CD4-positive, alpha-beta memory T cell (primary cell): ENCODE measurements at places on chromosomes 11 and 22. TPM values are rescaled to one million over a fixed set of nuclear protein-coding genes. Genes with fewer than 3 reads are reported as not detected.

The RBMXL2 gene
- total RNA-seq: not detected

The CARNS1 gene
- 3.3 TPM for total RNA-seq

The TRIM29 gene
- total RNA-seq: not detected

The CTSW gene
- total RNA-seq: 30.4 TPM

The OR51I1 gene
- total RNA-seq: not detected

The UCP3 gene
- total RNA-seq: 4.8 TPM

GRCh38 chr11:24949406-24949805, 452.6 kb downstream of the LUZP2 start:
- H3K4me1 ChIP-seq: no peaks in the 10 kb centered on the region
- no peak overlapping the region for H3K4me3 ChIP-seq
- no peaks in the 10 kb centered on the region for H3K27me3 ChIP-seq
- DNase-seq: no peak
- no peak overlapping the region for H3K27ac ChIP-seq

GRCh38 chr11:75813622-75814039, 1.4 kb upstream of the UVRAG start:
- H3K4me3 ChIP-seq: no peak overlapping the region
- no peak for DNase-seq
- H3K4me1 ChIP-seq: peaks cover 28% of the 10 kb centered on the region
- no peaks in the 10 kb centered on the region for H3K27me3 ChIP-seq

- DNase-seq: no peak
- H3K27ac ChIP-seq: no peak overlapping the region
- H3K36me3 ChIP-seq: no peaks in the 10 kb centered on the region
- H3K4me3 ChIP-seq: no peak overlapping the region
- no peaks in the 10 kb centered on the region for H3K27me3 ChIP-seq
- H3K4me1 ChIP-seq: no peaks in the 10 kb centered on the region
Observed at GRCh38 chr11:11582011-11582701, 39.6 kb downstream of the GALNT18 start.

GRCh38 chr11:61160487-61161189, 588 bp downstream of the VPS37C start:
- no peak for DNase-seq
- no peaks in the 10 kb centered on the region for H3K27me3 ChIP-seq
- H3K36me3 ChIP-seq: no peaks in the 10 kb centered on the region
- H3K4me3 ChIP-seq: peak overlapping the region; percentile 69

- H3K27ac ChIP-seq: no peak overlapping the region
- no peak for DNase-seq
- H3K36me3 ChIP-seq: no peaks in the 10 kb centered on the region
- H3K4me1 ChIP-seq: peaks cover 14% of the 10 kb centered on the region
- no peak overlapping the region for H3K4me3 ChIP-seq
Observed at GRCh38 chr11:123235656-123236261, 40.7 kb upstream of the CLMP start.

DNA sequence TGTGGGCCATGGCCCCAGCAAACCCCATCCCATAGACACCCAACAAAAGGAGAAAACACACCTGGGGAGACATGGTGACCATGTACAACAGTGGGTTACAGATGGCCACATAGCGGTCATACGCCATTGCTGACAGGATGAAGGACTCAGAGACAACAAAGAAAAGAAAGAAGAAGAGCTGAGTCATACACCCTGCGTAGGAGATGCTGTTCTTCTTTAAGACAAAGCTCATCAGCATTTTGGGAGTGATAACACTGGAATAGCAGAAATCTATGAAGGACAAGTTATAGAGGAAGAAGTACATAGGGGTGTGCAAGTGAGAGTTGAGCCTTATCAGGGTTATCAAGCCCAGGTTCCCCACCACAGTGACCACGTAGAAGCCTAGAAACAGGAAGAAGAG, 4.9 kb downstream of the OR8B8 start:
- H3K4me1 ChIP-seq: no peaks in the 10 kb centered on the region
- H3K27ac ChIP-seq: no peak overlapping the region
- H3K4me3 ChIP-seq: no peak overlapping the region
- no peaks in the 10 kb centered on the region for H3K27me3 ChIP-seq

DNA sequence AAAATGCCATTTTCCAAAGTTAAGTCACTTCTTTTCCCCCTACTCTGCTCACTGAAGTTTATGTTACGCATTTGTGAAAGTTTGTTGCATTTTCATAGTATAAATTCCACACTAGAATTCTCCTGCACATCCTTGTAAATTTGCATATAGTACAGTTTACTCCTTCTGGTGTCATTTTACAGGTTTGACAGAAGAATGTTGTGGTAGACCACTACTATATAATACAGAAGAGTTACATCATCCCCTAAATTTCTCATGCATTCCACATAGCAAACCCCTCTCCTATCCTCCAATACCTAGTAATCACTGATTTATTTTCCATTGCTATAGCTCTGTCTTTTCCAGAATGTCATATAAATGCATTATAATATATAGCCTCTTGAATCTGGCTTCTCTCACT, 64.5 kb downstream of the CCDC73 start:
- H3K4me3 ChIP-seq: no peak overlapping the region
- H3K27me3 ChIP-seq: no peaks in the 10 kb centered on the region
- no peak overlapping the region for H3K27ac ChIP-seq
- no peaks in the 10 kb centered on the region for H3K36me3 ChIP-seq
- no peak for DNase-seq

DNA sequence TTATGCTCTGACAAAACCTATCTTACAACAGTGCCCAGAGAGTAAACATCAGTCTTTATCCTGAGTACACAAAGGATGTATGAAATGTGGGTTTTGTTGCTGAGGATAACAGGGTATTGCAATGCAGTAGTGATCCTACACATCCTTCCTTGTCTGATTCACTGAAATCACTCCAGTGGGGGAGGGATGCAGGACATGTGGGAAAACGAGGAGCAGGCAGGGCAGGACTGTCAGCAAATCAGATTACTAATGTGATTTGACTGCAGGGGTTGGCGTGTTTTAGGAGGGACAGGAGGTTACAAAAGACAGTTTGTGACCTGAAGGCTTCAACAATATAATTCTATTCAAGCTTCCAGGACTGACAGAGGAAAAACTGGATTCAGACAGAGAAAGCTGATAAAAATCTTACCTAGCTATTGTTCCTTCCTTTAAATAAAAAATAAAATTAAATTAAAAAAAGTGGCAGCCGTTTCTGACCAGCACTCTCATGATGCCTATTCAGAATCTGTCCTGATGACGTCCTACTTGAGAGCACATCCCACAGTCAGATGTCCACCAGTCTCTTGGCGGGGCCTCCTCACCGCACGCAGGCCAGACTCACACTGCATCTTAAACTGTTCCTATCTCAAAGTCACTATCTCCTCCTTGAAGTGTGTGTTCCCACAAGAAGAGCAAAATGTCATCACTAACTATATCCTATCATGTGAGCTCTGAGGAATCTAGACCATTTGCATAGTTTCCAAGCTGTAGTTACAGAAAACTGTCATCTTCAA, 50.6 kb upstream of the MN1 start:
- H3K36me3 ChIP-seq: peaks cover 51% of the 10 kb centered on the region
- no peaks in the 10 kb centered on the region for H3K27me3 ChIP-seq
- H3K4me1 ChIP-seq: no peaks in the 10 kb centered on the region
- DNase-seq: no peak
- H3K4me3 ChIP-seq: no peak overlapping the region
- no peak overlapping the region for H3K27ac ChIP-seq

DNA sequence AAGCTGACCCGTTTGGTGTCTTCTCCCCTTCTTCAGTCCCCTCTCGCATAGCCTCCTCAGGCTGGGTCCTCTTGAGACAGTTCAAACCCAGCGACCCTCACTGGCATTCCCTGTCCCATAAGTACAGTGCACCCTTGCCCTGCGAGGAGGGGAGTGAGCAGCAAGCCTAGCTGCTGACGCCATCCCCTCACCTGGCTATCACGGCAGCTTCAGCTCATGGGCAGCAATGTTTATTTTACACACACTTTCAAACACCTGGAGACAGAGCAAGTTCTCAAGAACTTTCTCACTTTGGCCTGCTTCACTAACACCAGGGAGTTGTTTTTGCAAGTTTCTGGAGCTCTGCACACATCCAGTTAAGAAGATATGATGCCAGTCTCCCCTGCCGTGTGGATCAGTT, 189.6 kb upstream of the E2F8 start:
- H3K27ac ChIP-seq: no peak overlapping the region
- no peaks in the 10 kb centered on the region for H3K36me3 ChIP-seq
- H3K4me3 ChIP-seq: no peak overlapping the region

- H3K36me3 ChIP-seq: peaks cover 17% of the 10 kb centered on the region
- no peaks in the 10 kb centered on the region for H3K4me1 ChIP-seq
- H3K27ac ChIP-seq: no peak overlapping the region
- no peak for DNase-seq
Observed at GRCh38 chr11:8617063-8617462, 23.0 kb upstream of the STK33 start.

GRCh38 chr11:14587258-14587657, 56.3 kb upstream of the PDE3B start:
- no peak for DNase-seq
- no peaks in the 10 kb centered on the region for H3K27me3 ChIP-seq
- no peaks in the 10 kb centered on the region for H3K4me1 ChIP-seq
- H3K36me3 ChIP-seq: no peaks in the 10 kb centered on the region
- no peak overlapping the region for H3K4me3 ChIP-seq
- no peak overlapping the region for H3K27ac ChIP-seq

- DNase-seq: no peak
- no peaks in the 10 kb centered on the region for H3K36me3 ChIP-seq
- no peak overlapping the region for H3K4me3 ChIP-seq
- H3K27ac ChIP-seq: no peak overlapping the region
Observed at GRCh38 chr22:31739795-31740201, 10.1 kb downstream of the PRR14L start.

DNA sequence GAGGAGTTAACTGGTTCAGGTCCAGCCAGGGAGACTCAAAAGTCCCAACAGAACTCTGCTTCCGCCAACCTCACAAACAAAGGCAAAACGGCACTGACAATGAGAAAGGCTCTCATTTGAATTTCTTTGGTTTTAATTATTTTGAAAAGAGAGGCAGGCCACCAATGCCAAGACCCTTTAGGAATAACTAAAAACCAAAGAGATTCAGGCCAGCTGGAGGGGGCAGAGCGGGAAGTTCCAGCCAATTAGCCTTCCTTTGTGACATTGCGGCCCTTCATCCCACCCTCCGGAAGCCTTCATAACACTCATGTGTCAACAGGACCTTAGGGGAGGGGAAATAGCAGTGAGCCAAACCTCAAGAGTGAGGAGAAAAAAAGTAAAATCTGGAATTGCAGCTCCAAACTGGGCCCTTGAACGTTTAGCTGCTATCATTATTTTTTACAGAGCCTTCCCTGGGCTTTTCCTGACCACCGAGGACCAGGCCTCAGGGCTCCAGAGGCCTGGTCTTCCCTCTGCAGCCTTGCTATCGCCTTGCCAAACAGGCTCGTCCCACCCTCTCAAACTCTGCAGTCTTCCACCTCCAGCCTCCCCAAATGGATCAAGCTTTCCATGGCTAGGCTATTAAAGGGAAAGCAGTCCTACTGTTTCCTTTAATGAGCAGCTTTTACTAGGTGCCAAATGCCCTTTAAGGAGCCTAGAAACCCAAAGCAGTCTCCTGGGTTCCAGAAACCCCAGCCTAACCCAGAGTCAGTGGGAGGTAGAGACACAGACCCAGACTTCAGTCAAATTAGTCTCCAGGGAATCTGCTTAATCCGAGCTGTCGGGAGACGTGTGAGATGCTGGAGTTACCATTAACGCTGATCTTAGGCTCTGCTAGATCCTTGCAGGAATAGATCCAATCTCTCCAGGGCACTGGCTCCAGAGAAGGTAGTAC, 114.2 kb downstream of the CCDC34 start:
- no peaks in the 10 kb centered on the region for H3K4me1 ChIP-seq
- H3K27ac ChIP-seq: no peak overlapping the region
- DNase-seq: no peak
- no peaks in the 10 kb centered on the region for H3K36me3 ChIP-seq
- no peak overlapping the region for H3K4me3 ChIP-seq

DNA sequence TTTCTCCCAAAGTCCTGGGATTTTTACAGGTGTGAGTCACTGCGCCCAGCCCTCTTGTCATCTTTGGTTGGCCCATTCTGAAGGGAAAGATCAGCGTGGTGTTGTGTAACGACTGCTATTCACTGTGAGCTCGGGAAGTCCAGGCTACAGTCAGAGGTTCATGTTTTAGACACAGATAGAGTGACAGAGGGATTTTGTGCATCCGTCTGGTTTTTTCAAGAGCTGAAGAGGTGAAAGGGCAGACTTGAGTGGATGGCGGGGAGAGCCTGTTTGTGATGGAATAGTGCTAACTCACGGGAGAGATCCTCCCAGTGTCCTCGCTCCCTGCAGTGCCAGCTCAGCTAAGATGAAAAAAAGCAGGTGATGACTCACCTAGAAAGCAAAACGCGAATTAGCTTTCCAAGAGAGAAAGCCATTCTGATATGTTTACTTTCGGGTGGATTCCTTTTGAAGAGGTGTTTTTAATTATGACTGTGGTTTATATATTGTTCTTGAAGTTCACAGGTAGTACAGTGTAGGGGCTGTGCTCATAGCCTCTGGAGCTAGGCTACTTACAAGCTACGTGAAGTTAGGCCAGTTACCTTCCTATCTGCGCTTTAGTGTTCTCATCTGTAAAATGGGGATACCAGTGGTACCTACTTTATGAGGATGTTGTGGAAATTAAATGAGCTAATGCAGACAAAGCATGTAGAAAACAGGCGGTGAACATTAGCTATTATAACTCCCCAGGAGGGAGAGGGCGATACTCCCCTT, 67.2 kb downstream of the C11orf91 start:
- no peaks in the 10 kb centered on the region for H3K4me1 ChIP-seq
- no peak for DNase-seq
- no peak overlapping the region for H3K27ac ChIP-seq

- H3K4me3 ChIP-seq: peak within 1 kb of the TSS; percentile 52
- no peaks in the 10 kb centered on the region for H3K36me3 ChIP-seq
- peak within 1 kb of the TSS; percentile 44 for H3K27ac ChIP-seq
- H3K27me3 ChIP-seq: no peaks in the 10 kb centered on the region
- peaks cover 16% of the 10 kb centered on the region for H3K4me1 ChIP-seq
Observed at GRCh38 chr11:14358729-14359439, at the start of gene RRAS2. TSS of gene RRAS2 (minus strand) at chr11:14359183. CDS start at chr11:14358870, 313 bp downstream.

DNA sequence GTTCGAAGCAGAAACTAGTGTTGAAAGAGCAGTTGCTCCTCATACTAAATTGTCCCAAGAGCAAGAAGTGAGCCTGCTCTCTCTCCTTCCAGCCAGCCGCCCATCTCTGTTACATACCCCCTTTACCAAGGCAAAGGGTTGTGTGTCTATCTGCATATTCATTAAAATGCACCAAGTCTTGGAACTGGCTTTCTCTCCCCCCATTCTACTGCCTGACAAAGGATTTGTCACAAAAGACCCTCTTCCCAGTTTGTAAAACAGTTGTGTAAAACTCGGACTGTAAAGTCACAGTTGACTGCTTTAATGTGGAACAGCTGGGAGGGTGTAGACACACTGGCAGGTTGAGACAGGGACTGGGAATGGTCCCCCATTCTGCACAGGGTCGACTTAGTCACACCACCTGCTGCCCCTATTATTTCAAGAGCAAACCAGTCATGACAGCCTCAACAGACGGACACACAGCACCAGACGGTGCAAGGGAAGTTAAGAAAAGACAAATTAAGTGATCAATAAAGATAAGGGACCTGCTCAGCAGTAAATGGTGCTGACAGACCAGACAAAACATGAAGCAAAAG, 60.0 kb upstream of the HTATIP2 start:
- no peak for DNase-seq
- H3K27me3 ChIP-seq: peaks cover 2% of the 10 kb centered on the region
- no peak overlapping the region for H3K27ac ChIP-seq
- no peaks in the 10 kb centered on the region for H3K36me3 ChIP-seq
- no peaks in the 10 kb centered on the region for H3K4me1 ChIP-seq

- H3K36me3 ChIP-seq: no peaks in the 10 kb centered on the region
- no peak for DNase-seq
- no peak overlapping the region for H3K27ac ChIP-seq
- no peak overlapping the region for H3K4me3 ChIP-seq
- H3K27me3 ChIP-seq: no peaks in the 10 kb centered on the region
Observed at GRCh38 chr11:72758690-72759389, 6.6 kb upstream of the ARAP1 start.
